ENCODE measurements at places on chromosomes 7 and 10. TPM values are rescaled to one million over a fixed set of nuclear protein-coding genes. Genes with fewer than 3 reads are reported as not detected.

TMEM229A gene
- not detected for total RNA-seq

GIMAP6 gene
- 1.2 TPM for total RNA-seq

COL13A1 gene
- 299 TPM for total RNA-seq

DNA sequence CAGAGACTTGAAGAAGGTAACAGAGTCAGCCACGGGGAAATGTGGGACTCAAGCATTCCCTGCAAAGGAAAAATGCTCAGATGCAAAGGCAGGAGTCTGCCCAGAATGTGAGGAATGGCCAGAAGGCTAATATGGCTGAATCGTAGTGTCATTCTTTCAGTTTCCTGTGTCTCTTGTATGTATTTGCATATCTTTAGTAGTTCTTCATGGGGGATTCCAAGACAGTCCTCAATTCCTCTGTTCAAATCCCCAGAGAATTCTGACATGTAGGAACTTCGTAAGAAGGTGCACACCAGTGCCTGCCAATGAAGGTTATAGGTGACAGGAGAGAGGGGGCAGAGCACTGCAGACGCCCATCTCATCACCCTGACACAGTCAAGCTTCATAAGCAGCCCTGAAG lies 154.4 kb downstream of the CACNB2 start:
- DNase-seq = no peak

DNA sequence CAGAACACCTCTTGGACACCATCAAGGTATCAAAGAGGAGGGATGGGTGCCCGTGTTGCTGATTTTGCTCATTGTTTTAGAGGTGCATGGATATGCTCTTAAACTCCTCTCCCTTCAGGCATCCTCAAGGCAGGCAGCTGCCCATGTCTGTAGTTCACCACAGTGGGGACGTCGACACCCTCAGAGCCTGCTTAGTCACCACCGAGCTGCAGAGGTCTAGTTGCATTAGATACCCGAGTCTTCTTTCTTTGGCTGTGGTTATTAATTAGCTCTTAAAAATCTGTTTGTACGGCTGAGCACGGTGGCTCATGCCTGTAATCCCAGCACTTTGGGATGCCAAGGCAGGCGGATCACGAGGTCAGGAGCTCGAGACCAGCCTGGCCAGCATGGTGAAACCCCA lies 24.7 kb upstream of the TSPAN13 start:
- no peak for DNase-seq

DNA sequence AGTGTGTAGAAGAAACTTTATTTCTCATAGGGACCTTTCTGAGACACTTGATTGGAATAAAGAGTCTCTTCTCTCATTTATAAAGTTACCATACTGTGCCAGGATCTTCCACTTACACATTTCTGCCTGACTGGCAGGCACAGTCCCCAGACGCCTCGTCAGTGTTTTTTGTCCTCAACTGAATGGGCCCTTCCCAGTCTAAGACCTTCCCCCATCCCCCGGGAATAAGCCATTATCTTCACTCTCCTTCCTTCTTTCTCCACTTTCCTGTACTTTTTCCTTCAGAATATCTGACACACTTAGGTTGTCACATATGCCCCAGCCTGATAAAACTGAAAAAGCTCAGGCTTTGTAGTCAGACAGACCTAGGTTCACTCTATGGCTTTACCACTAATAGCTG lies 35.3 kb upstream of the KCNIP2 start:
- no peak for DNase-seq
